Stimulated activated CD8-positive, alpha-beta memory T cell treated with anti-CD3 and anti-CD28 coated beads, Interleukin-4, amount 100 ng/mL, for 48 hours (primary cell): ENCODE measurements at places on chromosomes 5 and 9.

- DNase-seq: no peak
Observed at GRCh38 chr9:37978983-37979382, 75.1 kb upstream of the SLC25A51 start.

GRCh38 chr5:151954255-151954654 is 29.6 kb upstream of the GLRA1 start:
- no peak for DNase-seq

DNA sequence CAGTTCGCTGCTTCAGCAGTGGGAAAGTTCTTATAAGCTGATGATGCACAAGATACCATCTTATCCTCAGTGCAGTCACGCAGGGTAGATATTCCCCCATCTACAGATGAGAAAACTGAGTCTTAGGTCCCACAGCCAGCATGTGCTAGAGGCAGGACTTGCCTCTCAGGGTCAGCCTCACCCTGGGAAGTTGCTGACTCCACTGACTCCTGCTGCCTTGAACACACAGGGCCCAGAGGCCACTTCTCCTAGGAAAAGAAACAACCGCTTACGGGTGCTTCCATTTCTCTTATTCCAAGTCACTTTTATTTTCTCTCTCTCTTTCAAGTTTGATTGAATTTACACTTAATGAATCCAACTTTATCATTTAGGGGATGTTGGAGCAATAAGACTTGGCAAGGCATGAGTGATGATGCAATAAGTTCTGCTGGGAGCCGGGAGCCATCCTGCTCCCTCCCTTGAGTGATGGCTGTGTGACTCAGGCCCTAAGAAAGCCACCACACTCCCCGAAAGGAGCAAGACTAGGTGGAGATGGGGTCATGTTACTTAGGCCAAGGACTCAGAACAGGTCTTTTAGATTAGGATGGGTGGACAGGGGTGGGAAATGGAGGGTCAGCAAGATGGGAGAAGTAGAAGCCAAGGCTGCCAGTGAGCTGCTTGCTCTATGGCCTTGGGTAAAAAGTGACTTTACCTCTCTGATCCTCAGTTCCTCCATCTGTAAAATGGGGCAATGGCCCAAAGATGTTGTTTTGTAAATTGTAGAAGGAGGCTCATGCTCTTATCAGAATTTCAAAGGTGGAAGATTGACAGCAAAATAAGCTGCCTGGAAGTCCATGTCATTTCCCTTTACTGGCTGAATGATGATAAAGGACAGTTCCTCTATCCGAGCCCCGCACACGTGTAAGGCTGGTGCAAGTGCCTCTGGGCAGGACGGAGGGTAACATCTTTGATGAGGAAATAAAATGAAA is 67.4 kb upstream of the ZNF618 start:
- no peak for DNase-seq

- DNase-seq: no peak
Observed at GRCh38 chr5:115237066-115237465, 25.6 kb downstream of the PGGT1B start.

- DNase-seq: no peak
Observed at GRCh38 chr9:35864695-35865255, 5.4 kb downstream of the OR13J1 start.

DNA sequence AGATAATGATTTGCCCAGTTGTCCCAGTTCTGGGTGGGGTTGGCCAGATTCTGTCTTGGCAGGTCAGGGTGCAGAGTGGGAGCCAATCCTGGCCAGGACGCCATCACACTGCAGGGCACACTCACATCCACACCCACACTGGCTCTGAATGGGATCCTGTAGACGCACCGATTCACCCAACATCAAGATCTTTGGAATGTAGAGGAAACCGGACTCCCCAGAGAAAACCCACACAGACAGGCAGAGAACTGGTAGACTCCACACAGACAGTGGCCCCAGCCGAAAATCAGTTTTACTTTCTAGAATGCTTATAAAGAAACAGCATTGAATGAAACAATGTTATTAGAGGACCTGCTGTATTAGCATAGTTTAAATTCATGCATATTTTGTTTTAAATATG is 343.1 kb upstream of the DAB2 start:
- DNase-seq: no peak

DNA sequence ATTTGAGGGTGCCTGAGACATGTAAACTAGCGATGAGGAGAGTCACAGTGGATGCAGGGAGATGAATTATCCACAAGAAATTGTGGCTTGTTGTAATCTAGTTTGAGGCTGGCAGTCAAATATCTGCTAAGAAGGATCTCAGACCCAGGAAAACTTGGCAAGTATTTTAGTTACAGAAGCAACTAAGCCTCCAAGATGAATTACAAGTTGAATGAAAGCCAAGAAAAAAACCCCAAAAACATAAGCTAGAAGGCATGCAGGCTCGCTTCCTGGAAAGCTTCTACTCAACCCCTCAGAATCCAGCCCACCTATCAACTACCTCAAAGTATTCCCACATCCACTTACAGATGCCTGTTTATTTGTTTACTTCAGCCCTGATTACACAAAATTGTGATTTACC is 696.9 kb downstream of the MAT2B start:
- DNase-seq: no peak

DNA sequence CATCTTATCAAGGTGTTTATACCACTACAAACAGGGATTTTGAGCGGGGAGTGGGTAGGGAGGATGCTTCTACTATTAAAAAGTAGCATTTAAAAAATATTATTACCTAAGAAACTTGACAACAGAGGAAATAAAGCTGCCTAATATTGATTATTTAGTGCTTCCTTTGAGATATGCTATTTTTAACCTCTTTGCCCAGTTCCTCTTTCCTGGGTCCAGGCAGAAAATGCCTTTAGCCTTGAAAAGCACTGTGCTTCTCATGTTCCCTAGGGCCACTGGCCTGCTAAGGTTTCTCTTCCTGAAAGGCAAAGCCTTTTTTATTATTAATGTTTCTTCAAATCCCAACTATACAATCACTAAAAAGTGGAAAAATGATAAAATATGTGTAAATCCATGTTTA is 217.2 kb upstream of the HAPLN1 start:
- no peak for DNase-seq

- no peak for DNase-seq
Observed at GRCh38 chr9:70013598-70014196, 30.0 kb upstream of the MAMDC2 start.

DNA sequence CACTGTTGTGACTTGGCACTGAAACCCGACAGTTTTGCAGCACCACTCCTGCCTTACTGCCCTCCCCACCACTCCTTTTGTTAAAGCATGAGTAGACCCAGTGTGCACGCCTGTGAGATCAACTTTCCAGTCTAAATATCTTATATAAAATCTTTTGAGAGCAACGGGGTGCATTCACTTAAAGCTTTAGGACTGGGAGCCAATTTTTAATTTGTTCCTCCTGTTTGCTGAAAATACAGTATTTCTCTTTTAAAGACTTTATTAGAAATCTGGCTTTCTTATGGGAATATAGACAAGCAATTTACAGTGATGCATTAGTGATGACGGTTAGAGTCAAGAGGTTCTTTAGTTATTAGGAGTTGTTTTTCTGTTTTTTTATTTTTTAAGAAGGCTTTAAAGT is 397.5 kb downstream of the TMEM167A start:
- no peak for DNase-seq

- no peak for DNase-seq
Observed at GRCh38 chr9:15156241-15156640, 150.8 kb downstream of the TTC39B start.

- DNase-seq: no peak
Observed at GRCh38 chr9:99614341-99614740, 207.3 kb upstream of the NR4A3 start.

DNA sequence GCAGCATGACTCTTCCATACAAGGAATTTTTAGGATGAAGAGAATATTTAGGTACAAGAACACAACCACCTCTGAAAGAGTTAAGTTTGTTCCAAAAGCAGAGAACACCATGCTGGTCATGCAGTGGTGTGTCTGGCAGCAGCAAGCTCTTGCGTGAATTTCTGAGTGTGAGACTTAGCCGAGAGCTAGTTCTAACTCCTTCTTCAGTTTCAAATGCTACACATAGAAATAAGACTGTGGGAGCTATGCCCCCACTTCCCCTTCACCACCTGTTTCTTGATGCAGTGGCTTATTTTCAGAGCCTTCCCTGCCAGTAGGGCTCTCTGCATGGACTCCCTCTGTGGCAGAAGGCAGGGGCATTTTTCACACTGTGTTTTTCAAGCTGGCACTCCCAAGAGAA is 122.9 kb upstream of the ZNF366 start:
- no peak for DNase-seq
